ENCODE measurements at places on chromosomes 1 and 21.
A peak's percentile ranks its signal among the peaks of the same experiment; 100 is the strongest.

- DNase-seq, result no peak
Observed at GRCh38 chr1:178941261-178941689, 70.4 kb upstream of the ANGPTL1 start.

DNA sequence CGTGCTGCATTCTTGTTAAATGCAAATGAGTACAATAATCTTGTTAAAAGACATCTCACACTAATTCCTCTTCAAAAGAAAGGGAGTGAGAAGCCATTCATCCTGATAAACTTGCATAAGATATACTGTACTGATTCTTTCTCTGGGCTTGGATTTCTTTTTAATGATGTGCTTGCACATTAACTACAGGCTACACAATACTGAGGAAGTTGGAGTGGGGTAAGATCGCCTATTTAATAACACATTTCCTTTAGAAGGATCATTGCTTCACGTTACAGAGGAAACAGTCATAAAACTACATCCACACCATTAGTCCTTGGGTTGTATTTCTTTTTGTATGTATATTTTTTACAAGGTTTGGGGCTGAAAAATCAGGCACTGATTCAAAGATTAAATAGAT, 36.6 kb downstream of the NRIP1 start:
- no peak for DNase-seq

DNA sequence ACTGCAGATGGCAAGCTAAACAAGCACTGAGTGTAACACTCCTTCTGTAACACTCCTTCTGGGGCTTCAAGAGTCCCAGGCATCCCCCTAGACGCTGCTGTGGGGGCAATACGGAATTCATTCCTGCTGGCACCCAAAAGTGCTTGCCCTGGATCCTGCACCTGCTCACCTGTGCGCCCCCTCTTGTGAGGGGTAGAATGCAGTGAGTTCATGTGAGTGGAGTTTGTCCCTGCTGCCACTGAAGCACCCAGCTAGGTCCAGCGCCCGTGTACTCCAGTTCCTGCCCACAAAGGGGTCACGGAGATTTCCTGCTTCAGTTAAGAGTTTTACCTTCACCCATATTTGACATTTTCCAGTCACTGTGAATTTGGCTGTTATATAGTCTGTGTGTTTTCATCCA, 130.0 kb downstream of the SNX7 start:
- DNase-seq, result no peak

DNA sequence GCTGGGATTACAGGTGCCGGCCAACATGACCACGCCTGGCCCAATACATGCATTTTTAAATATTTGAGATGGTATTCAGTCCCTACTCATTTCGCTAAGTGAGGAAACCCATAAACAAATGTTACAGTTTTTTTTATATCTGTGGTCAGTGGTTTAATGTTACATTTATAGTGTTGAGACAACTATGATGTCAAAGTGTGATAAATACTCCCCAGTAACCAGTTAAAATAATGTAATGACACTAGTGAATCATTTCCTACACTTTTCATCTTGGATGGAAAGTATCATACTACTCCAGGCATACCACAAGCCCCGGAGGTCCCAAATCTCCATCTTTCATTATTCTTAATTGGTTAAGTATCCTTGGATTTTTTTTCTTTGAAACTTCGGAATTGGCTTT, 87.5 kb upstream of the KIF26B start:
- no peak for DNase-seq

DNA sequence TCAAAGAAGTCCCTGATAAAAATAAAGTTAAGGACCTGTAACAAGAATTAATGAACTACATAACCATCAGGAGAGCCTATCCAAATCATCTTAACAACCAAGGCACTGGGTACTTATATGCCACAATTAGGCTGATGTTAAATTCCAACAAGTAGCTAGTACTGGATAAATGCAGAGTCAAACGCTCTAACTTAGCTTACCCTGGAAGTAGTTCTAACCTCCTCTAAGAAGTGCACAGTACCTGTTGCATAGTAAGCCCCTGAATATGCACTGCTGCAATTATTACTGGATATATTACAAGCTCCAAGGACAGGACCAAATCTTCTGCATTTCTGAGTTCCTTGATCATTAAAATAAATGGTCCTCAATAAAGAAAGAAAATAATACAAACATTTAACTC, 125.8 kb downstream of the RERE start:
- DNase-seq, result no peak

DNA sequence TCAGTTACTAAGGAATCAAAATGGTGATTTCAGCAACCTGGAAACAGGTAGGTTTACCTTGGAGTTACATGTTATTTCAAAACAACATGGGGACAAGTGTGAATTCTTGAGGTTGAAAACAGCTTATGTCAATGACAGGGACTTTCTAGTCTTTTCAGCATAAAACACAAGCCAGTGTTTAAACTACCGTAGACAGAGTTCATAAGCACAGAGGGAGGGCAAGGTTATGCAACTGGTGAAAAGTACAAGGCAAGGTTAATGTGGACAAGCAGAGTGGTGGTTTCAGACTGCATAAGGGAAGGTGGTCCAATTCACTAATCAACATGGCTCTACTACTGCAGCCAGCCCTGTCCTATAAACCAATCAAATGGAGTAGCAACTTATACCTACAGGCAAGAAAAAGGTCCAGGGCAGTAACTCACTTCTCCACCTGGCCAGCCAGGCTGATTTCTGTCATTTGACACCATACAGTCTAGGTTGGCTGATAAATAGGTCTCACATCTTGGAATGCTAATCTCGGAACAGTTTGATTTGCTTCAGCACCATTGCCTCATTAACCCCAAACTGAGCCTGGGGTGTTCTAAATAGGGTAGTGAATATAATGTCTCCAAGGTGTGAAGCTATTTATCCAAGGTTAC, 250.3 kb upstream of the PROX1 start:
- no peak for DNase-seq

DNA sequence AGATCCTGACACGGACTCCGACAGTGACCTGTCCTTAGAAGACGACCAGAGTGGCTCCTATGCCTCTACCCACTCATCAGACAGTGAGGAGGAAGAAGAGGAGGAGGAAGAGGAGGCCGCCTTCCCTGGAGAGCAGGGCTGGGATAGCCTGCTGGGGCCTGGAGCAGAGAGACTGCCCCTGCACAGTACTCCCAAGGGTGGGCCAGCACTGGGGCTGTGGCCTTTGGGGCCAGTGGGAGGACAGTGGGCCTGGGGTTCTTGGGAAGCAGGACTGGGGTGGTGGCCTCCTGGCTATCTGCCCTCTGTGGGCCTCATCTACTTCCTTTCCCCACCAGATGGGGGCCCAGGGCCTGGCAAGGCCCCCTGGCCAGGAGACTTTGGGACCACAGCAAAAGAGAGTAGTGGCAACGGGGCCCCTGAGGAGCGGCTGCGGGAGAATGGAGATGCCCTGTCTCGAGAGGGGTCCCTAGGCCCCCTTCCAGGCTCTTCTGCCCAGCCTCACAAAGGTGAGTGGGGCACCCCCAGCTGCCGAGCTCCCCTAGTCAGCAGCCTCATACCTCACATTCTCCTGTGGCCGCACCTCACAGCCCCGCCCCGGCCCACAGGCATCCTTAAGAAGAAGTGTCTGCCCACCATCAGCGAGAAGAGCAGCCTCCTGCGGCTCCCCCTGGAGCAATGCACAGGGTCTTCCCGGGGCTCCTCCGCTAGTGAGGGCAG, 10.0 kb downstream of the PSRC1 start:
- no peak for DNase-seq

GRCh38 chr1:147719711-147720225, 40.6 kb downstream of the GJA5 start:
- DNase-seq, result no peak

DNA sequence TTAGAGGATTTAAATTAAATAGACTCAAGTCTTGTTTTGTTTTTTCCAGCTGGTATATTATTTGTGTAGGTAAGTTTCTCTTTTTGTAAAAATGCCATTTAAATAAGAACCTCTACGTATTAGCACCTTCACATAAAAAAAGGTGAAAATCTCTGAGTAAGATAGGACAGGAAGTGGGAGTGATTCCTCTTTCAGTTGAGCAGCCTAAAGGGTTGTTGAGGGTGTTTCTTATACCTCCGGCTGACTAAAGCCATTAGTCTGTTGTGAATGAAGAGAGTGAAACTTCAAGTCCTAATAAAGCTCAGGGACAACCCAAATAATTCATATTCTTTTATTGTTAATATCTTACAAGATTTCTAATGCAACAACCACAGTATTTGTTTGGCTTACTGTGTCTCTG, 188.7 kb downstream of the CHRM3 start:
- no peak for DNase-seq

DNA sequence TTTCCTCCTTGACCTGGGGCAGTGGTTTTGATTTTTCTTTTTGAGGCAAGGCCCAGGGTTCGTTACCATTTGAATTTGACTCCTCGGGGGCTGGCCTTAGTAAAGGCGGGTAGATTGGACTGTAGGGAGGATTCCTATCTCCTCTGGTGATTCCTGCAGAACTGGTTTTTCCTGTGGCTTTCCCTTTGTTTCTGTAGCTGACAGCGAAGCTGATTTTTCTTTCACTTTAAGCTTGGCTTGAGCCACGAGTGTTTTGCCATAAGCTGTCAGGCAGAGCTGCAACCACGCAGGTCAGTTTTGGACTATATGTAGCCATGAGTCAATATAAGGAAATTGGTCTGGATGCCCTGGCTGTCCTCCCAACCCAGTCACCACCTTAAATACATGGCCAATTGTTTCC, 28.7 kb upstream of the KCNJ15 start:
- DNase-seq, result no peak

DNA sequence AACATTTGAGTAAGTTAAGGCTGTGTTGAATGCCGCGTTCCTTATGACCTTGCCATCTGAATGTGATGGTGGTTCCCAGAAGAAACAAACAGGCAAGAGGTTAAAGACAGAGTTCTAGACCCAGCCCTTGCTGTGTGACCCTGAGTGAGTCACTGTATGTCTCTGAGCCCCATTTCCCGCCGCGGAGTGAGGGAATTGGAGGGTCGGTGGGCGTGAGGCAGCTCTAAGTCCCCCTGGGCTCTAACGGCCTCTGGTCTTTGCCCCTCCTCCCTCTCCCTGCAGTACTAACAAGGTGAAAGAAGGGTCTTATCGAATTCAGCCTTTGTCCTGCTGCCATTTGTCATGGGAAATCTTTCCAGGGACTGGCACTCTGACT, 40.4 kb downstream of the OLIG1 start:
- no peak for DNase-seq

GRCh38 chr21:41032541-41032940, 135.4 kb upstream of the BACE2 start:
- DNase-seq, result no peak

GRCh38 chr1:184627007-184627341, 127.7 kb downstream of the EDEM3 start:
- no peak for DNase-seq

- DNase-seq, result no peak
Observed at GRCh38 chr1:159889821-159890252, 10.1 kb downstream of the CFAP45 start.

DNA sequence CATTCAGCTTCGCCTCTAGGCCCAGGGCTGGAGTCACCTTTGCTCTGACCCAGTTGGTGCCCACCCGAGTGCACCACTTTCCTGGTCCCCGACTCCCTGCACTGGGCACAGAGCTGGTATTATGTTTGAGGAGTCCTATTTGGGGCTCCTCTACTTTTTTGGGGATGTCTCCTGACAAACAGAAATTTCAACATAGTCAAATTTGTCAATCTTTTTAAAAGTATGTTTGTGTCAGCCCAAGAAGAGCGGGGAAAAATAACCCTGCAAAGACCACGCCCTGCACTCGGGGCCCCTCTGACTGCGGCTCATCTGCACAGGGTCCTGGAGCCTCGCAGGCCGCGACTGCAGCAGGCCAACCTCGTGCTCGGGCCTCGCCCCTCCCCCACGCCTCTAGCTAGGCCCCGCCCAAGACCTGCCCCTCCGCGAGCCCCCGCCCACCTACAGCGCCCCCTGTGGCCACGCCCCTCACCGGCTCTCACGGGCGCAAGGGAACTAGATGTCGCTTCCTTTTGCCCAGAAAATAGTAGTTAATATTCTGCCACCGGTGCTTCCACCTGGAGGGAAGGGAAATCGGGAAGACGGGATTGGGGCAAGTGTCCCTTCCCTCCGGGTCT, 11.4 kb downstream of the FAM229A start:
- peak; percentile 77 for DNase-seq

- no peak for DNase-seq
Observed at GRCh38 chr1:42282867-42283583, 52.0 kb downstream of the FOXJ3 start.

DNA sequence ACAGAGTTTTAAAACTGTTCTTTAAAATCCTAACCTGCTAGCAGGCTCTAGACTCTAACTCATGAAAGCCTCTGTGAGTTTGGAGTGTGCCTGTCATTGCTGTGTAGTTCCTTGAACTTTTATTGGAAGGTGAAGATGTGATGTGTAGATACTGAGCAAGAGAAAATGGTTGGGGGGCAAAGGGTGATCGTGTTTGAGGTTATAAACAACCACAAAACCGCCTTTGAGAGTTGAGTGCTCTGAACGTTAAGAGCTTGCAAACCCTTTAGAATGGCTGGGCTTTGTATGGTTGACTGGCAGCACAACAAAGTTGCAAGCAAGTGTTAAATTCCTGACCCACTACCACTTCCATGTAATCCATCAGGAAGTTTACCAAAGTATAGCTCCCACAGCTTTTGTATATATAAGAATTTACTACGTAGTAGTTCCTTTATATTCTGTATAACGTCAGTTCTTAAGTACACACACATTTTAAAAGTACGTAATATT, 19.6 kb downstream of the BACE2 start:
- DNase-seq, result no peak

GRCh38 chr1:198934901-198935305, 296.1 kb downstream of the PTPRC start:
- DNase-seq, result peak; percentile 48

DNA sequence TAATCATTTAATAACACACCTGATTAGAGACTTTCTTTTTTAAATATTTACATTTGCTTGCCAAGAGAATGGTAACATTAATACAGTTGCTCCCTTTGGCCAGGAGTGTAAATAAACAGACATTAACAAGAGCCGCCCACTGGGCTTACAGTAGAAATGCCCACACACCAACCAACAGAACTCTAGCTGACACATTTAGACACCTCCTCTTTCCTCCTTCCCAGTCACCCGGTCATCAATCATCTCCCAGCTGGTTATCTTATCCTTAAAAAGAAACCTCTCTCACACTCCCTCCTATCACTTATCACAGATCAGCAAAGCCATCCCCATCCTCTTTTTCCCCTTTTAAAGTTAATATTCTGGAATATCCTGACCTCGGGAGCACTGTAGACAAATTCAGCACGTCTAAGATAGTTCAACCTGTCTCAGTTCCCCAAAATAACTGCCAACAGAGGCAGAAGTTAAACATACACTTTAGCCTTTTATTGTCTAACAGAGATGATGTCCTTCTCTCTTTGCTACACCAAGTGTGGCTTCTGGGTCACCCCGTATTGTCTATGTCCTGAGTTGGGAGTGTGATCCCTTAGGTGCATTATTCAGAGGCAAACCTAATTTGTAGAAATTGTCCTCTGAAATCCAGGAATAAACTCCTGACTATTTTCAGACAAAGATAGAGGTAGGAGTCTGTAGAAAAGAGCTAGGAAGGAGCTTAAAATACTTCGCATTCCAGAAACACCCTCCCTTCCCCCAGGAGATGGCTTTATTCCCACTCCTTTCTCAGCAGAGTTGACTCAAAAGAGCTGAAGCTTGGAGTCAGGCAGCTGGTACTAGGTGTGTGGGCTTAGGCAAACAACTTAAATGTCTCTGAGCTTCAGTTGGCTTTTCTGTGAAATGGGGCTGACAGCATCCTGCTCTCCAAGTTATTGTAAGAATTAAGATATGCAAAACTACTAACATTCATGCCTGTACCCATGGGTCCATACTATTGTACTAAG, 8.8 kb downstream of the MYCL start:
- DNase-seq, result no peak

GRCh38 chr21:46509741-46510502, 51.2 kb downstream of the DIP2A start:
- DNase-seq, result no peak

Data from activated naive CD4-positive, alpha-beta T cell treated with Interleukin-2 at 50 U/mL for 16 hours (primary cell).